Psoas muscle (tissue), 8 donors: ENCODE measurements at places on chromosomes 11 and 22. TPM values are rescaled to one million over a fixed set of nuclear protein-coding genes. Genes with fewer than 3 reads are reported as not detected.

DNA sequence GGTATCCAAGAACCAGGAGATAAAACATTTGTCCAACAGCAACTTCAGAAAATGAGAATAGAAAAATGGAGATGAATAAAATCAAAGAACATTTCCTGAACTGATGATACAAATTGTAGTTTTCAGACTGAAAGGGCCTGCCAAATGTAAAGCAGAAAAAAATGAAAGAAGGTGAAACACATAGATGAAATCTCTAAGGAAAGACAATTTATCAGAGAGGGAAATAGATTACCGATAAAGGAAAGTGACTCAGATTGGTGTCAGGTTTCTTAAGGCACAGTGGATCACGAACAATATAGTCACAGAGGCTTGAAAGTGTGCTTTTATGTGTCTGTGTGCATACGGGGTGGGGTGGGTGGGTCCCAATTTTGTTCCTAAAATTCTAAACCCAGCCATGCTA, 4.1 kb upstream of the STT3A start:
- DNase-seq, result no peak

The ZBTB16 gene
- total RNA-seq, result 11.7 TPM

GRCh38 chr22:32539631-32540421, 65.2 kb downstream of the FBXO7 start:
- peak; percentile 62 for DNase-seq

DNA sequence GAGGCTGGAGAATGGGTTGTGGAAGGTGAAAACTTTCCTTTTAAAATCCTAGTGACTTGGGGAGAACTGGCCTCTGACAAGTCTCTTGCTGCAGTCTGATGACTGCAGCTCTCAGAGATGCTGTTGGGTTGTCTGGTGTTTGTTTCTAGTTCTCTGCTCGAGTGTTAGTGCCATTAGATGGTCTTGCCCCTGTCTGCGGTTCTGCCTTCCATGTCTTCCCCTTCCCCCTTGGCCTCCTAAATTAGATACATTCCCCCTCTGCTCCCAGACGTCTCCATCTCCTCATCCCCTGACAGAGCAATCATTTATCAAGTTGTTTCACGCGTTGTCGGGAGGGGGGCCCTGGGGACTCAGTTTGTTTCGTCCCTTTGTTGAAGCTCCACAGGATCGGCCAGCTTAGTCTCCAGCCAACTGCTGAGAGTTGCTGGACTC, 67.7 kb downstream of the CECR2 start:
- no peak for DNase-seq

DNA sequence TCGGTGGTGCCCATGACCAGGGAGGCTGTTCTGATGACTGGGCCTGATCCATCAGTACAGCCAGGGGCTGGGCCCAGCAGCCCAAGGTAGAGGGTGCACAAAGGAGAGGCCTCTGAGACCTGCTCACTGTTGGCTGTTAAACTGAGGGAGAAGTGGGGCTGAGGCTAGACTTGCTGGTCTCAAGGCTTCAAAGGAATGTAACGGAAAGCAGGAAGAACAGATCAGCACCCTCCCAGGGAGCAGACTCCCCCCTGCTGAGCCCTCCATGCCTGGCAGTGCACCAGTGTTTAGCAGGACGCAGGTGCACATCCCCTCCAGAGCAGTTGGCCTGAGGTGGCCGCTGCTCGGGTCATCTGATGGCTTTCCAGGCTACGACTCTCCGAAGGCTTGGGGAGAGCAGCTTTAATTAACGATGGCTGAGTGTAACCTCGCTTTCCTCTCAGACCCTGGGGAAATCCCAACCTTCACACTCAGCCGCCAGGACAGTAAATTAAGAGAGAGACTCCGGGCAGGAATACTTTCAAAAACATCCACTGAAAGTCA, 255.7 kb upstream of the NARS2 start:
- no peak for DNase-seq

DNA sequence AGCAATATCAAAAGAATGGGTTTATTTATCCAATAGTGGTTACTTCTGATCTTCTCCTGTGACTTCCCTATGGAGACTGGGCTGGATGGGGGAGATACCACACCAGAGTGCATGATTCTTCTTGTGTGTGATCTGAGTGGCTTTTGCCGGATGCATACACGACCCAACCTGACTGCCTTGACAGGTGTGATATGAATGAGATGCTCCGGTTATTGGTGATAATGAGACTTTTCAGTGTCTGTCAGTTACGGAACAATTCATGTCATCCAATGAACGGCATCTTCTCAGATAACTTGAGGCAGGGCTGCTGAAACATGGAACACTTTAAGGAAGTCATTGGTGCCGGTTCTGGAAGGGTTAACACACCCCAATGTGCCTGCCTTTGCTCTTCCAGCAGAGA, 17.7 kb downstream of the FJX1 start:
- DNase-seq, result no peak

The IGSF22 gene
- 0.49 TPM for total RNA-seq

GRCh38 chr11:104582431-104582830, 315.8 kb downstream of the CASP12 start:
- no peak for DNase-seq

The CCDC73 gene
- not detected for total RNA-seq

DNA sequence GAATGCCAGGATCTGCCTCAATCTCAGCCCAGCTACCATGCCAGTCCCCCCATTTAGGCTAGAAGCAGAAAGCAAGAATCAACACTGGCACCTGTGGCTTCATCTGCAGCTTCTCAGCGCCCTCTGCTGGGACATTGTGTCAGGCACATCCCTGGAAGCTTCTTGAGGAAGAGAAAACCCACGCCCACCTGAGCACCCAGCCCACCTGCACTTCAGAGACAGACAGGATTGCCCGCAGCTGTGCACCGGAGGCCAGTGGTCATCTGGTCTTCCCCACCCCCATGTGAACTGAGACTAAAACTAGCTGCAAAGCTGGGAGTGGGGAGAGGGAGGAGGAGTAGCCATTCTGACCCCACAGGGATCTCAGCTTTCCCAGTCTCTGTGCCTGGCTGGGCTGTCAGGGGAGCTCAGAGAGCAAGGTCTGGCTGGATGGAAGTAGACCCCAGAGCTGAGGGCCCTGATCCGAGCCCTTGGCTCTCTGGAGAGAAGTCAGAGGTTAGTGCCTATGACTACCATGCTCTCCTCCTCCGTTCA, 66.8 kb downstream of the FEZ1 start:
- peak; percentile 58 for DNase-seq

- no peak for DNase-seq
Measured at GRCh38 chr11:31050061-31050765, 319.3 kb downstream of the DCDC1 start.

GRCh38 chr22:24289741-24290163, 19.1 kb downstream of the SPECC1L start:
- no peak for DNase-seq

DNA sequence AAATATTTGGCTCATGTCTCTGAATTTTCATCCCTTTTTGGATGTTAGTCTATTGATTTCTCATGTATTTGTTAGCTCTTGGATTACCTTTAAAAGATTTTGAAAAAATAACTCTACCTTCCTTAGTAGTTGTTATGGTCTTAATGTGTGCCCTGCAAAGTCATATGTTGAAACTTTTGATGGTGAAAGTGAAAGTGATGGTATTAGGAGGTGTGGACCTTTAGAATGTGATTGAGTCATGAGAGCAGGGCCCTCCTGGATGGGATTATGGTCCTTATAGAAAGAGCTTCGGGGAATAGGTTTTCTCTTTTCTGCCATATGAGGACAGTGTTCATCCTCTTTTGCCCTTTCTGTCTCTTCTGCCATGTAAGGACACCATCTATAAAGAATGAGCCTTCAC, 33.6 kb upstream of the MPPED2 start:
- no peak for DNase-seq

DNA sequence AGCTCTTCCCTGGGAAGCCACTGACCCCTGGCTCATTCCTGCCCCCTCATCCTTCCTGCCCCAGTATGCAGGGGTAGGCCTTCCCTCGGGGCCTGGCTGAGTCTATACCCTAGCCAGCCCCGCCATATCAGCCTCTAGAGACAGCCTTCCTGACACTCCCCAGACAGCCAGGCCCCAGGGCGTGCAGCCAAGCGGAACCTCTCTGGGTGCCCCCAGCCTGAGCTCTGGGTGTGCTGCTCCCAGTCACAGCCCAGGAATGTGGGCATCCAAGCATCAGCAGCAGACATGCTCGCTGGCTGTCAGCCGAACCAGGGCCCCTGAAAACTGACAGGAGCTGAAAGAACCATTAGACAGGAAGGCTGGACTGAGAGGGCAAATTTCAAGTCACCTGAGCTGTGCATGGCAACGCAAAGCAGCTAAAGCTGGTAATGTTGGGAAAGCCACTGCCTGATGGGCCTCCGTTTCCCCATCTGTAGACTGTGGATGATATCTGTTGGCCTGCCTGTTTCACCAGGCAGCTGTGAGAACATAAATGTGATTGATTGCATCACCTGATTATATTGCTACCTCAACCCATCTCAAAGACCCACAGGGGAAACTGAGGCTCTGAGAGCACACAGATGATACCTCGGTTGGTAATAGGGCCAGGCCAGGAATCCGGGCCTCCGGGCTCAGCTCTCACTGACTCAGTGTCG, 93.2 kb downstream of the LRRC32 start:
- DNase-seq, result no peak

GRCh38 chr11:78603792-78604191, 29.1 kb upstream of the NARS2 start:
- DNase-seq, result no peak

DNA sequence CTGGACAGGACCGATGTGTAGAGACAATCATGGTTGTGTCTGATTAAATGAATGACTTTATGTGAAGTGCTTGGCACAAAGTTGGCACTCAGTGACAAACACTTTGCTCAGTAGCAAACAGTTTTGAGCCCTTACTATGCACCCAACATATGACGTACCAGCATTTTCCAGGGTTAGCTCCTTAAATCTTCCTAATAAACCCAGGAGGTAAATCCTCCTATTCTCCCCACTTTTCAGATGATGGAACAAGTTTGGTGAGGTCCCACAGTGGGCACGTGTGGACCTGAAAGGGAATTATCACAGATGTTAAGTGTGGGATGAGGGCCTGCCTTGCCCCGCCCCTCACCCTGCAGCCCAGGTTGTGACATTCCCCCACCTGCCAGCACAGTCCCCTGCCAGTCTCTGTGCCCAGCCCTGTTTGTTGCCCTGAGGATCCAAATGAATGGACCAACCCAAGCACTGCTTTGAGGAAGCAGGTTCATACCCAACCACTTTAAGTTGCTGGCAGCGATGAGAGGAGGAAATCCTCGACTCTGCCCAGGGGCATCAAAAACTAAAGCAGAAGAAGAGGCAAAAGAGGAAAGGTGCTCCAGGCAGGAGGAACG, 6.6 kb upstream of the CARD10 start:
- DNase-seq, result no peak

The HPX gene
- not detected for total RNA-seq

The ARCN1 gene
- total RNA-seq, result 60.8 TPM

The TMEM218 gene
- total RNA-seq, result 4.9 TPM
